Right renal cortex interstitium (tissue), 3 donors: ENCODE measurements at places on chromosomes 1 and 21. TPM values are rescaled to one million over a fixed set of nuclear protein-coding genes. Genes with fewer than 3 reads are reported as not detected.

The TSPAN1 gene
- 94.9 TPM for polyA plus RNA-seq

The TNFRSF9 gene
- 0.20 TPM for polyA plus RNA-seq

The CDC7 gene
- polyA plus RNA-seq, result 26.7 TPM

The RPE65 gene
- 0.14 TPM for polyA plus RNA-seq

The ACTL8 gene
- polyA plus RNA-seq, result not detected

The SPRR4 gene
- polyA plus RNA-seq, result not detected

The CSMD2 gene
- 1.1 TPM for polyA plus RNA-seq

The KPRP gene
- not detected for polyA plus RNA-seq

The TBX19 gene
- polyA plus RNA-seq, result 2.4 TPM

The KRTAP21-2 gene
- polyA plus RNA-seq, result not detected

The ANXA9 gene
- polyA plus RNA-seq, result 15.3 TPM

The ZBTB37 gene
- polyA plus RNA-seq, result 7.9 TPM

The DUSP12 gene
- polyA plus RNA-seq, result 43.7 TPM

The RPTN gene
- polyA plus RNA-seq, result not detected

The RABGAP1L gene
- 29.5 TPM for polyA plus RNA-seq

The RAB42 gene
- polyA plus RNA-seq, result 2.5 TPM

The GJA9 gene
- polyA plus RNA-seq, result 0.15 TPM

The HSD11B1 gene
- 0.29 TPM for polyA plus RNA-seq

The SGIP1 gene
- polyA plus RNA-seq, result 13.1 TPM

The LRRC71 gene
- 0.35 TPM for polyA plus RNA-seq

The MCM3AP gene
- polyA plus RNA-seq, result 70.3 TPM

The MPL gene
- polyA plus RNA-seq, result 0.87 TPM
